Mesothelial cell of epicardium (in vitro differentiated cells): ENCODE measurements at places on chromosomes 11 and 22. TPM values are rescaled to one million over a fixed set of nuclear protein-coding genes. Genes with fewer than 3 reads are reported as not detected.

DNA sequence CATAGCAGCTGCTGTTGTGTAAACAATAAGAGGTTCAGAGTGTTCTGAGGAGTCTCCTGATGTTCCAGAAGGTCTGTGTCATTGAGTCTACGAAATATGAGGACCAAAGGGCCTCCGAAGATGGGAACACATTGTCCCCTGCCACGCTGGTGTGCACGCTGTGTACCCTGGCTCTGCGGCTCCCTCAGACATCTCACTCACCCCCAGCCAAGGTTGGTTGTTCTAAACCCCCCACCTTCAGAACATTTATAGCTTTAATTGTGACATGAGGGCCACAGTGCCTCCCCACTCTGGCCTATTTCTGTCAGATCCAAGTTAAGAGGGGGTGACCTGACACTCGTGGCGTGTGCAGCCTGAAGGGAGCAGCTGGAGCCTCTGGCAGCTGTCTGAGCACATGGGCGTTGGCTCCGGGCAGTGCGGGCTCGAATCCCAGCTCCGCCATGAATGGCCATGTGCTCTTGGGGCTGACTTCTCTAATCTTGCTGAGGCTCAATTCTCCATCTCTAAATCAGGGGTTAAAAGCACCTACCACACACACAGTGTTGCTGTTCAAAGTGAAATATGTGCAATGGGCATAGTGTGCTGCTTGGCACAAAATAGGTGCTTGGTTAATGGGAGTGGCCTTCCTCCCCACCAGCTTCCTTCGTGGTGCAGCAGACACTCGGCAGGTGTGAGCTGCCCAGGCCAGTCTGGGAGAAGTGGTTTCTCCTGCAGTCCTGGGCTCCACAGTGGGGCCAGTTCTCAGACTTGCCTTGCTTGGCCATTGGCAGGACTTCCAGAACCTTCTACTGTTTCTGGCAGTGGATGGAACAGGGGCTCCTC, 39.7 kb upstream of the MICAL2 start:
- H3K4me3 ChIP-seq = no peak overlapping the region
- H3K36me3 ChIP-seq = no peaks in the 10 kb centered on the region
- DNase-seq = no peak
- peaks cover 18% of the 10 kb centered on the region for H3K4me1 ChIP-seq

GRCh38 chr22:50305923-50306566, 1.4 kb downstream of the PLXNB2 start:
- H3K4me3 ChIP-seq = peak overlapping the region; percentile 90
- peaks cover 57% of the 10 kb centered on the region for H3K4me1 ChIP-seq
- DNase-seq = peak; percentile 61

DNA sequence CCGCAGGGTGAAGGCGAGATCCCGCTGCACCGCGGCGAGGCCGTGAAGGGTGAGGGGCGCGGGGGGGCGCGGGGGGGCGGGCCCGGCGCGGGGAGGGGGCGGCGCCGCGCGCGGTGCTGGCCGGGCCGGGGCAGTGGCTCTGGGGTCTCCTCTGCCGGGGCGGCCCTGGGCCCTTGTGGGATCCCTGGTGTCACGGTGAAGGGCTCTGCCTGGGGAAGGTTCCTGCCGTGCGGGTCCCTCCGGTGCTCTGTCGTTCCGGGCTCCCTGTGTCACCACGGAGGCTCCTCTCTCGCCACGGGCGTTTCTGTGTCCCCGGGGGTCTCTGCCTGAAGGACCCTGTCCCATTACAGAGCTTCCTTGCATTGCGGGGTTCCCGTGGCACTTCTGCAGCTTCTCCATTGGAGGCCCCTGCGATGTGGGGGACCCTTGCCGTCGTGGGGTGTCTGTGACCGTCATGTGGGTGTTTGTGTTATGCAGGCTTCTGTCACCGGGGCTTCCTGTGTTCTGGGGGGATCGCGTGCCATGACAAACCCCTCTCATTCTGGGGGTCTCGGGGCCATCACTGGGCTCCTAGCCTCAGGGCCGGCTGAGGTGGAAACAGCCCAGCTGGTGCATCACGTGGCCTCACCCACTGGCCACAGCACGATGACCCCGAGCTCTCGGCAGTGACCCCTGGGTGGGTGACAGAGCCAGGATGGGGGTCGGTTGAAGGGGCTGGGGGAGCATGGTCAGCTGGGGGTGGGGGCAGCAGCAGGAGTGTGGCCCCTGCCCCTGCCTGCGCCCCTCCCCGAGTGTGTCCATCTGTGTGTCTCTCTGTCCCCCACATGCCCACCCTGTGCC, 25.3 kb downstream of the SHANK3 start:
- peak overlapping the region; percentile 76 for H3K4me3 ChIP-seq
- peaks cover 13% of the 10 kb centered on the region for H3K27me3 ChIP-seq
- no peak overlapping the region for H3K27ac ChIP-seq
- DNase-seq = no peak

DNA sequence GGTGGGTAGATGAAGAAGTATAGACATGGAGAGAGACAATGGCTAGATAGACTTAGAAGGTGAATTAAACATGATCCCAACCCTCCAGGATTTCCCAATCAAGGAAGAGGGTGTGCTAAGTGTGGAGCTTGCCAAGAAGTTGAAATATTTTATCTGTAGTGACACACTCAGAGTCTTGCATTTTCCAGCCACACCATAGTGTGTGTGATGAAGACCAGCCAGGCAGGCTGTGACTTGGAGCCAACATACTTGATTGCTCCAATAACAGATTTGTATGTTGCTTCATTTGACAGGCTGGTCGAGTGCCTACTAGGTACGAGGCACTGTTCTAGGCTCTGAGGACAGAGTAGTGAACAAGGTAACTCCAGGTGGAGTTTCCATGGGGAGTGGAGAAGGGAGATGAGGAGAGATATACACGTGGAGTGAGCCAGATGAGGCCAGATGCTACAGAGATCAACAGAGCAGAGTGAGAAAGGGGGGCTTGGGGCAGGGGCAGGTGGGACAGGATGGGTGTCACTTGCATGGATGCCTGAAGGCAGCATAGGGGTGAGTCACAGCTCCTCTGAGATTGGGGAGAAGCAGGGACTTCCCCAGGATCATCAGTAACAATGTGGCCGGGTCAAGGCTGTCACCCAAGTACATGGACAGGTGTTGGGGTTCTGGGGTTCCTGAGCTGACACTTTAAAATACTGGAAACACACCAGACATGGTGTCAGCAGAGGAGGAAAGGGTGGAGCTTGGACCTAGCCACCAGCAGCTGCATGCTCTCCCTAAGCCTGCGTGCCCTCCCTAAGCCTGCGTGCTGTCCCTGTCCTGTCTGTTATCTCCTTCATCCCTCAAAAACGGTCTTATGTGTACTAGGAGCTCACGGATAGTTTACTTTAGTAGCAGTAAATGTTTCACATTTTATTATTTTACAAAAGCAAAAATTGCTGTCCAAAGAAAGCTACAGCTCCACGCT, 23.6 kb downstream of the PDGFB start:
- peak overlapping the region; percentile 75 for H3K27ac ChIP-seq
- H3K4me1 ChIP-seq = peaks cover 2% of the 10 kb centered on the region
- H3K4me3 ChIP-seq = no peak overlapping the region
- DNase-seq = peak; percentile 5
- no peaks in the 10 kb centered on the region for H3K27me3 ChIP-seq
- peaks cover 30% of the 10 kb centered on the region for H3K36me3 ChIP-seq

DNA sequence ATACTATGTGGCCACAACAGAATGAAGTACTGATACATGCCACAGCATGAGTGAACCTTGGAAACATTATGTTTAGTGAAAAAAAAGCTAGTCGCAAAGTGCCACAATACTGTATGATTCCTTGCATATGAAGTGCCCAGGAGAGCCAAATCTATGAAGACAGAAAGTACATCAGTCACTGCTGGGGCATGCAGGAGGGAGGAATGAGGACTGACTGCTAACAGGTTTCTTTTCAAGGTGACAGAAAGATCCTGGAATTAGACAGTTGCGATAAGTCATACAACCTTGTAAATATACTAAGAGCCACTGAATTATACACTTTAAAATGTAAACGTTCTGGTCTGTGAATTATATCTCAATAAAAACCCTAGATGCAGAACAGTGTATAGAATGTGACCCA, 11.8 kb upstream of the C11orf91 start:
- no peak overlapping the region for H3K4me3 ChIP-seq
- H3K36me3 ChIP-seq = peaks cover 22% of the 10 kb centered on the region
- no peaks in the 10 kb centered on the region for H3K27me3 ChIP-seq
- no peak overlapping the region for H3K27ac ChIP-seq
- DNase-seq = no peak

- H3K36me3 ChIP-seq = no peaks in the 10 kb centered on the region
- peak overlapping the region; percentile 100 for H3K27ac ChIP-seq
- peak overlapping the region; percentile 100 for H3K4me3 ChIP-seq
- no peak for DNase-seq
These were observed 1.4 kb downstream of the PCF11 start for GRCh38 chr11:83158357-83158786.

DNA sequence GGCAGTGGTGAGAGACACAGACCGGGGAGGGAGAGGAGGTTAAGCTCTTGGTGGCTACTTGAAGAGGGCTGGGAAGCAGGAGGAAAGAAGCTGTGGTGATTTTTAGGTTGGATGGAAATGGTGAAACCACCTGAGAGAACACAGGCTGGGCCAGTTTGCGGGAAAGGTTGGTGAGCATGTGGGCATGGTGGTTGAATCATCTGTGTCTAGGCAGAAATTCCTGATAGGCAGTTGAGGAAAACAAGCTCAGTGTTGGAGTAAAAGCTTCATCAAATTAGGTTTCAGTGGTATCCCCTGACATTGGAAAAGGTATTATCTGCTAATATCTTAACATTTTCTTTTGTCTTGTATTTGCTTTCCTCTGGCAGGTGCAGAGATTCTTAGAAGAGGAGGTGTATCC, 4.3 kb upstream of the SGSM3 start:
- H3K27me3 ChIP-seq = no peaks in the 10 kb centered on the region
- H3K27ac ChIP-seq = no peak overlapping the region
- no peak overlapping the region for H3K4me3 ChIP-seq
- peaks cover 53% of the 10 kb centered on the region for H3K36me3 ChIP-seq
- peaks cover 2% of the 10 kb centered on the region for H3K4me1 ChIP-seq

- no peak for DNase-seq
- H3K27ac ChIP-seq = peak overlapping the region; percentile 50
- peaks cover 3% of the 10 kb centered on the region for H3K36me3 ChIP-seq
- no peaks in the 10 kb centered on the region for H3K27me3 ChIP-seq
These were observed 21.7 kb upstream of the TNRC6B start for GRCh38 chr22:40156001-40156516.

GRCh38 chr11:134506046-134506445, 94.0 kb upstream of the B3GAT1 start:
- no peak overlapping the region for H3K4me3 ChIP-seq
- peaks cover 25% of the 10 kb centered on the region for H3K27me3 ChIP-seq
- H3K4me1 ChIP-seq = peaks cover 7% of the 10 kb centered on the region
- no peak overlapping the region for H3K27ac ChIP-seq

GRCh38 chr11:113839842-113840241, 35.5 kb downstream of the USP28 start:
- no peak for DNase-seq
- H3K36me3 ChIP-seq = peaks cover 18% of the 10 kb centered on the region
- H3K4me1 ChIP-seq = no peaks in the 10 kb centered on the region
- no peaks in the 10 kb centered on the region for H3K27me3 ChIP-seq
- H3K27ac ChIP-seq = no peak overlapping the region

DNA sequence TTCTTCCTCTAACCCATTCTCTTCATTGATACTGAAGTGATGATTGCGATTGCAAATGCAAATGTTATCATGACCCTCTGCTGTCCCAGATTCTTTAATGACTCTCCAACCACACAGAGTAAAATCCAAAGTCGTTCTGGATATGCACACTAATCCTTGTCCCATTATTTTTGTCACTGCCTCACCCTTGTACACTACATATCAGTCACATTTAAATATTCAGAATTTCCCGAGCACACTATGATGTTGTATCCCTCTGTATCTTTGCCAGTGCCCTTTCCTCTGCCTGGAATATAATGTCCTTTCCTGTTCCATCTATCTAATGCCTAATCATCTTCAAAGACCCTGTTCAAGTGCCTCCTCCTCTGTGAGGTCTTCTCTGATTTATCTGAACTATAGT, 55.4 kb upstream of the MMP13 start:
- no peak overlapping the region for H3K4me3 ChIP-seq
- H3K27ac ChIP-seq = no peak overlapping the region
- H3K27me3 ChIP-seq = no peaks in the 10 kb centered on the region

DNA sequence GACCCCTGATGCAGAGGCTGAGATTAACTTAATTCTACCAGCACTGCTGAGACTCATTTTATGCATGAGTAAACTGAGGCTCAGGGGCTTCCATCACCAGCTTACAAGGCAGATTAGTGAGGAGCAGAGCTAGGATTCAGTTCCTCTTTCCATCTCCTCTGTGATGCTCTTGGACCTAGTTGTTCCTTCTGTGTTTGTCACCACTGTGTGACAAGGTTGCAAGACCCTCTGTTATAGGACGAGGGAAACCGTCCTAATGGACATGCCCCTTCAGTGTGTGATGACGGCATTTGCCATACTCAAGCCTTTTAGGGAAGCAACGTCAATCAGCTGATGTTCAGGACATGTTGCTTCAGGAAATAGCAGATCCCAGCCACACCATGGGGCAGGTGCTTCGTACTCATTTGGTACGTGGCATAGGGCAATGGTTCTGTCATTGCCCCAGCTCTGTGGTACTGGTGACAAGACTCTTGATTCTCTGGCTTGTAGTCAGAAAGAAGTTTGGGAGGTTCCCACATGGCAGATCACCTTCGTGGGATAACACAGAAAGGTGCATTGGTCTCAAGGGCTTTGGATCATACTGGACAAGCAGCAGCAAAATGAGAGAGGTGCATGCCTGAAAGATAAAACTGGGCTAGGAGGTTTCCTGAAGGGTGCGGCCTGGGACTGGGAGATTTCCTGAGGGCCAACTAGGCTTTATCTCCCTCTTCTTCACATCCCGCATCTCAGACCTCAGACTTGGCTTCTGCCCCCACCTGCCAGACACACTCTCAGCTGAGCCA, 23.9 kb upstream of the CD44 start:
- no peak overlapping the region for H3K4me3 ChIP-seq
- no peaks in the 10 kb centered on the region for H3K36me3 ChIP-seq
- DNase-seq = no peak
- peaks cover 56% of the 10 kb centered on the region for H3K27me3 ChIP-seq
- no peak overlapping the region for H3K27ac ChIP-seq
- peaks cover 9% of the 10 kb centered on the region for H3K4me1 ChIP-seq

GRCh38 chr22:36048911-36049677, 20.5 kb upstream of the RBFOX2 start:
- H3K4me3 ChIP-seq = no peak overlapping the region
- H3K36me3 ChIP-seq = no peaks in the 10 kb centered on the region
- H3K27ac ChIP-seq = no peak overlapping the region
- H3K4me1 ChIP-seq = peaks cover 12% of the 10 kb centered on the region
- no peak for DNase-seq
- no peaks in the 10 kb centered on the region for H3K27me3 ChIP-seq

C11orf91 gene
- total RNA-seq = 0.57 to 0.65 TPM in 2 of 3 replicates, not detected in the other

CECR2 gene
- 14.1 to 15.1 TPM (median 15.0 TPM) in 3 replicates for total RNA-seq

MCHR1 gene
- 2.5 to 3.5 TPM (median 3.2 TPM) in 3 replicates for total RNA-seq

GSTT4 gene
- not detected in 3 replicates for total RNA-seq
